ENCODE measurements at places on chromosomes 13 and 19.

DNA sequence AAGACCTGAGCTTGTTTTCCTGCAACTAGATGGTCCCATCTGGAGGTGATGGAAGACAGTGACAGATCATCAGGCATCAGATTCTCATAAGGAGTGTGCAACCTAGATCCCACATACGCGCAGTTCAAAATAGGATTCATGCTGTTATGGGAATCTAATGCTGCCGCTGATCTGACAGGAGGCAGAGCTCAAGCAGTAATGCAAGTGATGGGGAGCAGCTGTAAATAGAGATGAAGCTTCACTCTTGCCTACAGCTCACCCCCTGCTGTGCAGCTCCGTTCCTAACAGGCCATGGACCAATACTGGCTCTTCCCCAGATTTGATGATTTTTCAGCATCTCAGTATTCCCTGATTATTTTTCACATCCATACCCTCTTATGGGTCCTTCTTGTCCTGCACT lies 208.4 kb upstream of the RXFP2 start:
- no peak for DNase-seq

DNA sequence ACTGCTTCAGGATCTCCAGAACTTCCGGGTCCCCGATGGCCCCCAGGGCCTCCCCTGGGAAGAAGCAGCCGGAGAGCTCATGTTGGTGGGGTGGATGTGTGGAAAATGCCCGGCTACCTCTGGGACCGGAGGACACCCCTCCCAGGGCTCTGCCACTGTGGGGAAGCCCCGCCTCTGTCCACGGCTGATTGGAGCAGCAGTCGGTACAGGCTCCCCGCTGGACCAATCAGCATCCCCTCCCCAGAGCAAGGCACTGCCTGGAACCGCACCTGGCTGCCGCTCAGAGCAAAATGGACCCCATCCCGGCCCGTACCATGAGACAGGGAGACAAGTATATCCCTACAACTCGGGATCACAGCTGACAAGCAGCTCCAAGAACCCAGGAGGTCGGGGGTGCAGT lies 6.4 kb downstream of the DOHH start:
- DNase-seq = no peak

GRCh38 chr13:27578121-27579030 lies 42.0 kb downstream of the LNX2 start:
- no peak for DNase-seq

- no peak for DNase-seq
Measured at GRCh38 chr19:2809387-2810140, 10.1 kb upstream of the ZNF554 start.

DNA sequence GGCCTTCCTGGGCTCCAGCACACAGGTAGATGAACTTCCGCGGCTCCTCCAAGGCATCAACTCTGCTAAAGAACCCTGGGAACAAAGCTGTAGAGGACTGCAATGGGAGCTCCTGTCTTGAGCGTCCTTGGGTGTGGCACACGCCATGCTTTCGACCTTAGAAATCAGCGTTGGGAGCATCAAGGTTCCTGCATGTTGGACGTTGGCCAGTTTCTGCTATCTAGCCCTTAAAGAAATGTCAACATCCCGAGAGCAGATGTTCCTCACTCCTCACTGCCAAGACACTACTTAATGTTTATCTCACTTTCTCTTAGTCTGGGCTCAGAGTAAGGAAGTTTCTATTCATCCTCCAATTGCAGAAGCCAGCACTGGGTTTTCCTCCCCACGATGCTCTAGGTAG lies 70.6 kb upstream of the MEDAG start:
- no peak for DNase-seq

- no peak for DNase-seq
Measured at GRCh38 chr19:18736415-18737336, 53.2 kb downstream of the CRTC1 start.

- DNase-seq = peak; percentile 8
Measured at GRCh38 chr13:95676105-95676761, 706 bp upstream of the DNAJC3 start.

- DNase-seq = peak; percentile 38
Measured at GRCh38 chr19:55384131-55384919, at the start of gene TMEM238. TMEM238 (minus strand) TSS chr19:55384292; CDS start chr19:55384259, 33 bp downstream.

Data from activated CD4-positive, alpha-beta T cell treated with anti-CD3 and anti-CD28 coated beads for 4 hours (primary cell).